ENCODE measurements at places on chromosomes 16 and 17.

DNA sequence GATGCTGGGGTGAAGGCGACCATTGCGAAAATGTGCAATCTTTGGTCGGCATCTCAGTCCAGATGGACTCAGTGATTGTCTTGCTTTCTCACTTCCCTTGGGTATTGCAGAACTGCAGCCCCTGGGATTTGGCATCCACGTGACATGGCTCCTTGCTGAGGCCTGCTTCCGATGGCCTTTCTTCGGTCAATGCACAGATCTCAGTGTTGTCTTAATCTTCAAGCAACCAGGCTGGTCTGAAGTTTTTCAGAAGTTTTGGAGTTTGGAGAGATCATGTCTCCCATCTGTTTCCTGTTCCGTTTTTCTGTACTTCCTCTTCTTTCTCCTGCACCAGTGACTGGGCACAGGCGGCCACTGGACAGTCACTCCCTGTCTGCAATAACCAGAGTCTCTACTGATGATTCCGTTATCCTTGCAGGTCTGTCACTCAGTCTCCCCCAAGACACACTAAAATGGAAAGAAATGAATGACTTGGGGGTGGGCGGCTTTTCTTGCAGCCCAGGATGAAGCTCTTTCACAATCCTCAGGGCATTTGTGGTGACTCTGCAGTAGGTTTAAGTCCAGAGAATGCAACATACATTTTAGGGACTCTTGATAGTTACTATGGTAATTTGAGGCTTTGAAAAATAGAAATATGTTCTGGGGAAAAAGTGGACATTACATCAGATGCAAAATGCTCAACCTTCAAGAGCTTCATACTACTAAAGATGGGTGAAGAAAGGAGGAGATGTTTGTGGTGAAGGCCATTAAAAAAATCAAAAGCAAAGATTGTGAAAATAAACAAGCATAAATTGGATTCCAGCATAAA, 106.3 kb upstream of the ZFHX3 start:
- no peak for DNase-seq

GRCh38 chr17:18963126-18964017, 11.4 kb downstream of the SLC5A10 start:
- DNase-seq: no peak

- no peak for DNase-seq
Observed at GRCh38 chr17:30345527-30346075, 11.7 kb upstream of the TMIGD1 start.

- no peak for DNase-seq
Observed at GRCh38 chr16:685967-686366, 1.8 kb upstream of the JMJD8 start.

- DNase-seq: no peak
Observed at GRCh38 chr16:74825941-74826340, 51.3 kb upstream of the FA2H start.

DNA sequence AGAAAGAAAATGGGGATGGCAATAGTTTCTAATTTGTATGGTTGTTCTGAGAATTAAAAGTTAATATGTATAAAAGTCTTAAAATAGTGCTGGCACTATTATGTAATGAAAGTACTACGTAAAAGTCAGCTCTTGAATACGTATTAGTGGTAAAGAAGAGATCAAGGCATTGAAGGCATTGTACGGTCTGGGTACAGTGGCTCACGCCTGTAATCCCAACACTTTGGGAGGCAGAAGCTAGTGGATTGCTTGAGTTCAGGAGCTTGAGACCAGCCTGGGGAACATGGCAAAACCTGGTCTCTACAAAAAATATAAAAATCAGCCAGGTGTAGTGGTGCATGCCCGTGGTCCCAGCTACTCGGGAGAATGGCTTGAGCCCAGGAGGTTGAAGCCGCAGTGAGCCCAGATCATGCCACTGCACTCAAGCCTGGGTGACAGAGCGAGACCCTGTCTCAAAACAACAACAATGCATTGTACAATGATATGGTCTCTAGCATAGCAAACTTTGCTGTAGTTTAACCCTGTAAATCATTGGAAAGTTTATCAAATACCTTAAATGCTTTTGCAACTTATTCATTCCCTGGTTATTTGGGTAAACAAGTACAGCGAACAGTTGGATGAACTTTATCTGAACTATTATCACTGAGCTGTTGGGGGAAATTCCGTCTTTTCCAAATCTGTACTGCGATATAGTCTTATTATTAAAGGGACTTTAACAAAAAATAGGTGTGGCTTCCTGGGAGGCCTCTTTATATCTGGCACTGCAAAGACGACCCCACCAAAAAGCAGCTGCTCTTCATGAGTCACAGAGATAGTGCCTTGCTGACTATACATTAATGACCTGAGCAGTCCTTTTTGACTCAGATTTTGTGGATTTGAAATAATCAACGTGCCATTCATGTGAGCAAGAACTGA, 73.6 kb downstream of the GPRC5B start:
- no peak for DNase-seq

GRCh38 chr17:74545843-74546230, at the start of gene CD300C:
Gene CD300C, minus strand, starts transcription at chr17:74546115. Its CDS starts 333 bp downstream, at chr17:74545782.
- no peak for DNase-seq

GRCh38 chr16:56477096-56477878, 25.9 kb downstream of the OGFOD1 start:
- DNase-seq: no peak
